ENCODE measurements at places on chromosomes 5 and 9.

DNA sequence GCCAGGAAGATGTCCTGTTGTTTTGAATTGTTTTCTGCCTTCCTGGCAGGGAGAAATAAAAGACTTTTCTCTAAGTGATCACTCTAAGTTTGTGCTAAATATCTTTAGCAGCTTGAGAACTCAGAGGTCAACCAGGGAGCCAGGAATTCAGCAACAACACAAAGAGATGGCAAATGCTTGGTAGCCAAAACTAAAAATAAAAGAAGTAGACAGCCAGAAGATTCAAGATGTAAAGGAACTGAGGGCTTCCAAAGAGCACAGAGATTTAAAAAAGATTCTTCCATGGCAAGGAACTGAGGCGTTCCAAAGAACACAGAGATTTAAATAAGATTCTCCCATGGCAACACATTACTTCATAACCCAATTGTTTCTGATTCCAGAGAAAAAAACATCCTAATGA, 9.6 kb downstream of the DNAH5 start:
- DNase-seq, result no peak

DNA sequence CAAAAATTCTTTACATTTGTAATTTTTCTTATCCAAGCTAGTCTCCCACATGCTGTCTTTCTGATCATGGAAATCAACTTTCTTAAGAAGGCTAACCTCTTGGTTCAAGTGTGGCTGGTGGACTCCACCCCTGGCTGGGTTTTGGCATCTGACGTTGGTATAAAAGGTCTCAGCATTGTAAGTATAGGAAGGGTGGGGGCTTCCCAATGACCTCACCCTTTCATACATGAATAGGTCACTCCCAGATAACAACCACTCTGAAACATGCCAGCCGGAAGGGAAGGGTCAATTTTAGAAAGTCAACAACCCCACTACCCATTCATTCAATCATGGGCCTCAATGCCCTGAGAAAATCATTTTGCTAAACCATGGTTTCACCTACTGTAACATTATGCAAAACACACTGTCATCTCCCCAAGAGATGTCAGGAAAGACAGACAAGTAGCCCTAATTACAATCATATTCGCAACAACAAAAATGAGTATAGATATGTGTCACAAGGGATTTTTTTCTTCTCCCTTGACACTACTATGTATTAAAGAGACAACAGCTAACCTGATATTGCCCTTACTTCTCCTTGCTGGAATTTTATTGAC, 31.9 kb upstream of the PCSK5 start:
- no peak for DNase-seq

DNA sequence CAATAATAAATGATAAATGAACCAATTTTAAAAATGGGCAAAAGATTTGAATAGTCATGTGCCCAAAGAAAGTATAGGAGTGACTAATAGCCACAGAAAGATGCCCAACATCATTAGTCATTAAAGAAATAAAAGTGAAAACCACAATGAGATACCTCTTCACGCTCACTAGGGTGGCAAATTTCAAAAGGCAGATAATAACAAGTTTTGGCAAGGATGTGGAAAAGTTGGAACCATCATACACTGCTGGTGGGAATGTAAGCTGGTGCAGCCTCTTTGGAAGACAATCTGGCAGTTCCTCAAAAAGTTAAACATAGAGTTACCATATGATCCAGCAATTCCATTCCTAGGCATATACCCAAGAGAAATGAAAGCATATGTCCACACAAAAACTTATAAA, 1819.8 kb downstream of the MAT2B start:
- no peak for DNase-seq

GRCh38 chr9:16417749-16418148, 452.7 kb downstream of the BNC2 start:
- DNase-seq, result no peak

DNA sequence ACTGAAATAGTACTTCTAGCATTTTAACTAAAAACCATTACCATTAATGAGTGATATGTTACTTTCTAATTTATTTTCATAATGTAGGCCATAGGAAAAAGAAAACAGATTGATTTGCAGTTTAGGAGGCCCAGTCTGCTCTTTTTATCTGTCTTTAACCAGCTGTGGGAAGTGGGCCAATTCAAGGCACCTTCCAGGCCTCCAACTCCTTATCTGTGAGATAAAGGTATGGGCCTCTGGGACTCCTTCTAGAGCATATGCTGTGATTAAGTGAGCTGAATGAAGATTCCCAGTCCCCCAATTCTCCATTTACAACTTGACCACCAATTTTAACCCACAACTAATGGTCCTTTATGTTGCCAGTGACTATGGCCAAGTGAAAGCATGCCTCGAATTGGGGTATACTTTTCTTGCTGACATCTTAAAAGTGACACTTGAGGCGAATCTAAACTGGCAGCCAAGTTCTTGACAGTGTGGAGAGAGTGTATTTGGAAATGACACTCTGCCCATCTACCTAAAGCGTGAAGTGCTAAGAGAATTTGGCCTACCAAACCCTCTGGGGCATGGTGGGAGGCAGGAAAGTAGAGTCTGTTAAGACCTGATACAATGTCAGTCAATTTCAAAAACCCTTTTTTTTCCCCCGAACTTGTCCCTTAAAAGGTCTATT, 88.3 kb downstream of the PIK3R1 start:
- DNase-seq, result no peak

DNA sequence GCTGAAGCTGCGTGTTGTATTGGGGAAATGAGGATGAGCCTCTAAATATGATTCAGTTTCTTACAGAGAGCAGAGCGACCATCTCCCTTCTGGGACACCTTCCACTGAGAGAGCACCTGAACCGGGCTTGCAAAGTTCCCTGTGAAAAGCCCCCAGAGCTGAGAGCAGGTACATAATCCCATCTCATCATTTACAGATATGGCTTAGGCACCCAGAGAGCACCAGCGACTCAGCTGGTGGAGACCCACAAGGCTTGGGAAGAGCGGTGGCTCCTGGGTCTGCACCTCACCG, 324.3 kb upstream of the IRX4 start:
- DNase-seq, result no peak

DNA sequence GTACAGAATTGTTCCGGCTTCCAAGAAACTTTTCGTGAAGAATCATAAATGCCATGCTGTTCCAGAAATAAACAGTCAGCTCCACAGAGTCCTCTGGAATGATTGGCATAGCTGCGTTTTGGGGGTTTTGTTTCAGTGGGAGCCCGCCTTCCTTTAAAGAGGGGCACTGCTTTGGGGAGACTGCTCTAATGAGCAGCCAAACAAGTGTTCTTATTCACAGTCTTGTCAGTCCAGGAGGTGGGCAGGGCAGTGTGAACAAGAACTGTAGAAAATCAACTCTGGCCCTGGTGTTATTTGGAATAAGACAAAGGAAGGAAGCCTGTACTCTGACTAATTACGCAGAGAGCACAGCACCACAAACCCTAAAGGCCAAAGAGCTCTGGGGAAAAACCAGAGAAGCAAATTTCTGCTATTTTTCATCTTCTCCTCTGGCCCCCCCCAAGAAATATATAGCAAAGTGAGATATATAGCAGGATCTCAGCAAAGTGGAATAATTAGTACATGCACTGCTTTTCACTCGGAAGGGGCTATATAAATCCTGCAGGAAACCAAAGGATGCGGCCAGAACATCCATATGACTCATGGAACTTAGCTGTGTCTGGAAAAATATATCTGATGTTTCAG, 92.9 kb downstream of the GLDC start:
- DNase-seq, result no peak
